NCI-H2081 (cell line): ENCODE measurements at places on chromosomes 3 and 15.

- no peak for DNase-seq
These were observed 18.1 kb downstream of the FBN1 start for GRCh38 chr15:48627260-48627940.

GRCh38 chr3:67686069-67686468, 31.7 kb upstream of the SUCLG2 start:
- DNase-seq: no peak

DNA sequence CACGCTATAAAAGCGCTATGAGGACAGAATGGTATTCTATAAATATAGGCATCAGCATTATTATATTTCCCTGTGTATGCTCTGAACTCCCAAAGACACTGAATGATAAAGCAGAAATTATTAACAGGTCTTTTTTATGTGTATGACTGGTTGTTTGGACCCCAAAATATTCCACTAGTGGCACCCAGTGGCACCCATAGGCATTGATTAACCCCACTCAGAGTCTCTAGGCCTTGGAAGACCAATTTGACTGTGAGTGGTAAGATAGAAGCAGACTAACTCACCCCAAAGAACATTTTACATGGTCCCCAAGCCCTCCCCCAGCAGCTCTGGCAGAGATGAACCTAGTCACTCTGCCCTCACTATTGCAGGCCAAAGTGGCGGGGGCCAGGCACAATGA, 45.4 kb upstream of the UBE2E1 start:
- no peak for DNase-seq

GRCh38 chr3:12986986-12987385, 86.2 kb downstream of the IQSEC1 start:
- DNase-seq: no peak

DNA sequence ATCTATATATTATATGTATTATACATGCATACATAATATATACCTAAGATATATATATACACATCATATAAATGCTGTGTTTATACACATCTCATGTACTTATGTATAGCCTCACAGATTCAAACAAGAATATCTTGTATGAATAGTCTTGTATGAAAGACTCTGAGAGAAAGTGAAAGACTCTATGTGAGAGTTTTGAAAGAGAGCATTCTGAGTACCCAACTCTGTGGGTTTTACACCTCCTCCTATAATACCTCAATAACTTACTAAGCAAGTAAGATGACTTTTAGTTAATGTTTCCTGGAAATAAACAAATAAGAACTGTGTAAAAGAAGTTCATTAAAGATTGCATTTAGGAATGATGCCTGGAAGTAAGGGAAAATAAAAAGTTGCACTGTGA, 108.1 kb upstream of the GMNC start:
- DNase-seq: no peak

GRCh38 chr3:115074502-115074901, 72.6 kb downstream of the ZBTB20 start:
- DNase-seq: no peak

DNA sequence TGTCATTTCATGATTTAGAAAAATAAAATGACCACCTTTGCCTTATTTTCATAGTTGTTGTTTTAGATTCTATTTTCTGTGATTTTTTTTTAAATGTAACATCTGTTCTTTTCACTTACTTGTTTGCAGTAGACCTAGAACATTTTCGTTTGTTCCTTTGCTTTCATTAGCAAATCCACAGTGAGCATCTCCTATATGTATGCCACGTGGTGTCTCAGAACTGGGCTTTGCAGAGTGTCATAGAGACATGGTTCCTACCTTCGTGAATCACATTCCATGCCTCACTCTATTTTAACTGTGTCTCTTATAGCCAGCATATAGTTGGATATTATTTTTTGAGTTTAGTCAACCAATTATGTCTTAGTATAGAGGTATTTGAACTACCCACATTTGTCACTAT, 118.2 kb downstream of the KLF13 start:
- no peak for DNase-seq

- DNase-seq: no peak
These were observed 849 bp downstream of the RRP9 start for GRCh38 chr3:51940648-51941462.

DNA sequence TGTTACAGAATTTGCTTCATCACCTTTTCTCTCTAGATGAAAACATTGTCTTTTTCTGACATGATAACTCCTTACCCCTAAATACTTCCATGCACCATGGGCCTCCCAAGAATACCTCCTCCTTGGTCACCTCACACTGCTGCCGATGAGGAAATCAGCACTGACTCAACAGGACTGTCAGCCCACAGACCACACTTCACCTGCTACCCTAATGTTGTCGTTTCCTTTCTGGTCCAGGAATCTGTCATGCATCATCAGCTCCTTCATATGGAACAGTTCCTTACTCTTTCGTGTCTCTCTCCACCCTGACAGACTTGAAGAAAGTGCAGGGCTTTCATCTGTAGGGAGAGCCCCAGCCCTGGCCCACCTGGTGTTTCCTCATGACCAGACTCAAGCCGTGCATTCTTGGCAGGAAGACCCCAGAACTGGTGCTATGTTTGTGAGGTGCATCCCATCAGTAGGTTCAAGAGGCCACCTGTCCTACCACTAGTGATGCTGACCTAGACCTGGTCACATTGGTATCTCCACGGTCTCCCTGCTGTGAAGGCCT, 41.1 kb upstream of the PLXNA1 start:
- no peak for DNase-seq

DNA sequence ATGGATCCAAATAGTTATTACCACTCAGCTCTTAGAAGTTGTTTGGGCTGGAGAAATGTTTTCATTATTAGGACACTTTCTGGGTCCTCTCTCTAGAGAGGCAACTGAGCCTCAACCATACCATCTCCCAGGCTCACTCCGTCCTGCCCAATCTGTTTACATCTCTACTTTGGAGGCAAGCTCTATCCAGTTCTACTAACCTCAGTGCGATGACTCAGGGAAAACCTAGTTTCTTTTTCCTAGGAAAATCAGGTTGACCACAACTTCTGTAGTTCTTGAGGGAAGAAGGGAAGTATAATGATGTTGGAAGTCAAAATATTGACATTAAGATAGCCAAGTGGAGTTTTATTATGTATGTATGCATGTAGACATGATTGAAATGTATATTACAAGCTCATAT, 40.4 kb downstream of the LPP start:
- DNase-seq: no peak

- no peak for DNase-seq
These were observed 192.1 kb upstream of the TTC14 start for GRCh38 chr3:180409883-180410282.

- DNase-seq: peak; percentile 59
These were observed 1161.2 kb downstream of the ROBO2 start for GRCh38 chr3:78201091-78201490.

- DNase-seq: peak; percentile 96
These were observed at the start of gene INAFM2 for GRCh38 chr15:40323239-40323952. INAFM2 (plus strand) TSS chr15:40323692; CDS start chr15:40324056, 364 bp downstream.
